ENCODE measurements at places on chromosomes 1 and 21.

- DNase-seq = no peak
Measured at GRCh38 chr21:35350965-35351364, 301.9 kb upstream of the RUNX1 start.

DNA sequence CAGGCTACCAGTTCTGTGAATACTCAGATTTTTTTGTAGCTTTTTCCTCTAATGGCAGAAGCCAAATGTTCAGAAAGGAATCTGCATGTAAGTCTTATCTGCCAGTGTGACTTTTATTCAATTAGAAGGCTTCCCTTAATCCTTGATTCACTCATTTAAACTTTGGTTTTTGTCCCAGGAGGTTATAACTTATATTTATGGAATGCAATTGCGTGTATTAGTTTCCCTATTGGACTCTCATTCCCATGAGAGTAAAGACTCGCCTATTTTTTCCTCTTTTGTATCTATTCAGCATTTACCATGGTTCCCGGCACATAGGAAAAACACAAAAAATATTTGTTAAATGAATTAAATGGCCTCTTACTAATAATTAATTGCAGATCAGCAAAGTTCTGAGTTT is 3.5 kb downstream of the NTMT2 start:
- no peak for DNase-seq

- DNase-seq = no peak
Measured at GRCh38 chr1:6235296-6235677, 477 bp downstream of the ICMT start.

GRCh38 chr1:230253150-230253549 is 173.0 kb downstream of the PGBD5 start:
- no peak for DNase-seq

GRCh38 chr1:226786550-226786949 is 47.5 kb upstream of the ITPKB start:
- DNase-seq = no peak

Data from CD4-positive, alpha-beta memory T cell (primary cell).